BJ (cell line): ENCODE measurements at places on chromosomes 7 and 10.

GRCh38 chr10:77431209-77431611, 206.4 kb downstream of the KCNMA1 start:
- DNase-seq = no peak

- DNase-seq = no peak
Observed at GRCh38 chr10:75143353-75143752, 31.9 kb downstream of the SAMD8 start.

DNA sequence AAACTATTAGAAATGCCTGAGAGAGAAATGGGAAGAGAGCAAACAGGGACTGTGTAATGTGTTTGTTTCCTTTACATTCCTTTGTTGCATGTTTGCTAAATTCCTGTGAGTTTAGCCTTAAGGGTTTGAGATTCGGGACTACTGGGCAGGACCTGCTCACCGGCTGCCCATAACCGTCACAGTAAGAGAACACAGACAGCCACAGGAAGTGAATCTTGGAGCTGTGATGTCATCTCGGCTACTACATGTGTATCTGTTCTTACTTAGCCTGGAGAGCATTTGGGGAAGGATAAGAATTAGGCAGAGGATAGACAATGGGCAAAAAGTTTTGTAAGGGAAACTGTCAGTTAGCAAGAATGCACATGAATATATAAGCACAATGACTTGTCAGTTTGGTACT, 485.1 kb upstream of the KLF6 start:
- DNase-seq = no peak

DNA sequence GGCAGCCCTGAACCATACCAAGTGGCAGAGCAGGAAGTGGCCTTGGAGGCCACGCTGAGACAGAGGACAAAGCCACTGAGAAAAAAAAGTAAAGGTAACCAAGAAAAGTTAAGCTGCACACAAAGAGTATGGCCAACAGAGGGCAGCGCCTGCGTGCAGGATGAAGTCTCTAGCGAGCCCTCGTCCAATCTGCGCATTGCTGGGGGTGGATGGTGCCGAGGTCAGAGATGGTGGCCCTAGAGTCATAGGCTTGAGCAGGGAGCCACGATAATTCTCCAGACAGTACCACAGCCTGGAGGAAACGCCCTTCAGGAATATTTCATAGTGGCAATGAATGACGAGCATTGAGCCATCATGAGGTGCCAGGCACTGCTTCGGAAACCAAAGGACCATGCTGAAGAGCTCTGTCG, 9.7 kb downstream of the ATP6V0E2 start:
- DNase-seq = no peak

DNA sequence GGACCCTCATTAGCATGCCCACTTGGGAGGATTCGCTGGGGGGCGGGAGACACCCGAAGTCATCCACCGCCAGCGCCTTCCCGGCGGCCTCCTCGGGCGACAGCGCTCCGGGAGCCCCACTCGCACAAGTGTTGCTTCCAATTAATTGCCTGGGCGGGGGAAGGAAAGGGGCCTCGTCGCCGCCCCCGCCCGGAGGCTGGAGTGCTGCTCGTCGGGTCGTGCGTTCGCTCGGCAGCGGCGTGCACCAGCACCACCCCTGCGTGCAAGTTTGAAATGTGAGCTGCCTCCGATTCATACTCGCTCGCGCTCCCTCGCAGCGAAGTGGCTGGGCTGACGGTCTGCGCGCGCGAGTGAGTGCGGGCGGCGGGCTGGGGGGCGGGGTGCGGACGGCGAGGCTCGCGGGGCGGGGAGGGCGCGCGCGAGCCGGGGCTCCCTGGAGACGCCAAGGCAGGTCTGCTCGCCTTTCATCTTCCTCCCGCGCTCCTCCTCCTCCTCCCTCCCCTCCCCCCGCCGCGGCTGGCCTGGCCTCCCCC, 104.6 kb upstream of the PPIF start:
- DNase-seq = no peak

- no peak for DNase-seq
Observed at GRCh38 chr7:88522771-88523293, 216.1 kb upstream of the STEAP4 start.

DNA sequence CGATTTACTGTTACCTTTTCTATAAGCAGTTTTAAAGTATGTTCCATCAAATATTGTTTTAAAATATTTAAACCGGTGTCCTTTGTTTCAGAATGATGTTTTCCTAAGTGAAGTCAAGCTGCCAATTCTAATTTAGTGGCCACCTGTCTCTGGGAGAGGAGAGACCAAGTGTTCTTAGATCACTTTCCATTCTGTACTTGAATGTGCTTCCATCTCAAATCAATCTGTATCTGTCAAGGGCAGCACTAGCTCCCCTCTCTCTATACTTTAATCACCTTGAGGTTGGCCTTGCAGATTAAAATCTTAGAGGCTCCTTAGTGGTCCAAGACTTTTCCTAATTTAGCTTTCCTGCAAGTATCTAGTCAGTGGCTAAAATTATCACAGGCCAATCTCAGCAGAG, 49.6 kb downstream of the LGI1 start:
- no peak for DNase-seq
